ENCODE measurements at places on chromosomes 12 and 14.

DNA sequence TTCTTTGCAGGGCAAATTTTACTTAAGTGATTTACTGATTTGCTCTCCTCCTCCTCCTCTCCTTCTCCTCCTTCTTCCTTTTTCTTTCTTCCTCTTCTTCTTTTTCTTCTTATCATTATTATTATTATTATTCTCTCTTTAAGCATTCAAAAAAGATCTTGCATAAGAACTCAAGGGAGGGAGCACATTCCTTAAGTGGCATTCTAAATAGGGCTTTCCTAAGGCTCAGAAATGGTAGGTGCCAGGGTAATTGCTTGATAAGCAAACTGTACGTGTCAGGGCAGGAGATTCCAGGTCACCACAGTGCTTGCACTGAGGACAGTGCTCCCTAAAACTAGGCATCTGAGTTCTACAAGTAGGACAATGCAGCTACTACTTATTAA lies 92.4 kb downstream of the SPTSSA start:
- no peak for DNase-seq

GRCh38 chr14:80055667-80056496 lies 155.4 kb downstream of the DIO2 start:
- DNase-seq, result no peak

- DNase-seq, result no peak
Observed at GRCh38 chr12:66119870-66120241, 10.7 kb downstream of the LLPH start.

DNA sequence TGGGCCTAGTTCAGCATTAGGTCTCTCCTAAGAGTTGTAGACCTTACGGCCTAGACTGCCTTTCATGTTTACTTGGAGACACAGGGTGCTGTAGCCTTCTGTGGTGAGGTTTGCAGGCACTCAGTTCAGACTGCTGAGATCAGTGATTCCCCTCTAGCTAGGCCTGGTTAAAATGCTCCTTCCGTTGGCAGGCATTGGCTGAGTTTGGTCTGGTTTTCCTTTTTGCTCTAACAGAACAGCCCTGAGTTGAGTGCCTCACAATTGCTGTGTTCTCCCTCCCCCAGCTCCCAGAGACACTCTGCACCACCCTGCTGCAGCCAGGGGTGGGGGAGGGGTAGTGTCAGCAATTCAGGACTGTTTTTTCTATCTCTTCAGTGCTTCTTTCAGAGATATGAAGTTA lies 178.9 kb upstream of the DYRK2 start:
- no peak for DNase-seq

DNA sequence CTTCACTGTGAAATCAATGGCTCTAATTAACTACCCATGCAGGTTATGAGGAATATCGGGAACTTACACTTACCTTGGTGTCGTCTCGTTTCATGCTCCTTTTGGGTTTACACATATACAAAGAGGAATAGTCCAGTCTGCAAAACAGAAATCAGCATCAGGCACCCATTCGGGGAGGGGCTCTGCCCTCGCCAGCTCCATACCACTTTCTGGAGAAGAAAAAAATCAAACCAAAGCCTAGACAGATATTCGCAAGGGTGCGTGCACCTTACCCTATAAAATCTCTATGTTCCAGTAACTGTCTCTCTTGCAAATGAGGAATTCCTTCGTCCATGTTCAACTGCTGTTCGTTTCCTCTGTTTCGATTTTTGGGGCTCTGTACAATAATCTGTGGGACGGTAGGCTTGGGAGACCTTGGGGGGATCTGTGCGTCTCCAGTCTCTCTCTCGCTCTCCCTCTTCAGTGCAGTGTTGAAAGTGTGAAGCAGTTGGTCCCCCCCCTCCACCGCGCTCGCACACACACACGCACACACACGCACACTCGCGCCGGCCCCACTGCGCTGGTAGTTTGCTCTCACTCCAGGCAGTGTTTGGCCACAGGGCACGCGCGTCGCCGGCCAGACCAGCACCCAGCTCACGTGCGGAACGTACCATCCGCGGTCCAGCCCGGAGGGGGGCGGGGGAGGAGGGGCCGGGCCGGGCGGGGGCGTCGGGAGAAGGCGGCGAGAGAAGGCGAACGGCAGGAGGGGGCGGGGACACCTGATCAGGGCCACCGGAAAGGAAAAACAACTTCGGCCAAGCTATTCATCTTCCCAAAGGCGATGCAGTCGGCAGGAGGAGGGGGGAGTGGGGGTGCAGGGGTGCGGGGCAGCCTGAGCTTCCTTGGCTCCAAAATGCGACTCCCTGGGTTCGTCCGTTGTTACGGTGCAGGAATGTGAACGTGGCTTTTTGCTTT lies at the start of gene BHLHE41:
Gene BHLHE41 (minus strand): TSS at position 592 of the 954 bp plus-strand sequence. CDS start 258 bp downstream, at position 334.
- no peak for DNase-seq

- no peak for DNase-seq
Observed at GRCh38 chr12:47190271-47190750, 110.6 kb upstream of the AMIGO2 start.

DNA sequence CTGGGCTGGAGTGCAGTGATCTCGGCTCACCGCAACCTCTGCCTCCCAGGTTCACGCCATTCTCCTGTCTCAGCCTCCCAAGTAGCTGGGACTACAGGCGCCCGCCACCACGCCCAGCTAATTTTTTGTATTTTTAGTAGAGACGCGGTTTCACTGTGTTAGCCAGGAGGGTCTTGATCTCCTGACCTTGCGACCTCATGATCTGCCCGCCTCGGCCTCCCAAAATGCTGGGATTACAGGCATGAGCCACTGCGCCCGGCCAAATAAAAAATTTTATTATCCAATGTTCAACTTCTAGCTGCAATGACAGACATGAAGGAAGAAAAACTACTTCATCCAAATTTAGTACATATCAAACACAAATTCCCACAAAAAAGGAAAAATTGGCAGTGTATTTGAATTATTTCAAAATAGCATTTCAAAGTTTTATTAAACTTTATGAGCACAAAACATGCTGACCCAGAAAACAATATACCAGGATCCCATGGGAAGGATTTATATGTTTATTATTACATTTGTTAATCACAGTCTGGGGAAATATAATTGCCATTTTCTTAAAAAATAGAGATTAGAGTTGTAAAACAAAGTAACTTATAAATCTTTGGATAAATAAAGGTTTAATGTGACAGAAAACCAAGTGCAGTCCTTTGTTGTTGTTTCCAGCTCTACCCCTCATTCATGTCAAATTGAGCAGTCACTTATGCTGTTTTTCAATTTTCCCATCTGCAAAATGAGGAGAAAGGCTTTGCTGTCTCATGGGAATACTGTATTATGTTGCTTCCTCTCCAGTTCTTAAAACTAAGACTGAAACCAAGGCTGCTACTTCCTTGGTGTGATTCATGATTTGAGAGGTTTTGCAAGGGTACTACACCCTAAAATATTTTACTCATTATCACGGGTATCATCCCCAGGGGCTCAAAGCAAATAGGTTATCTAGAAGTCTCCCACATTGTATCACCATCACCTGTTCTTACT lies 155.2 kb upstream of the AVPR1A start:
- no peak for DNase-seq

- no peak for DNase-seq
Observed at GRCh38 chr14:102492531-102492910, 17.1 kb downstream of the ANKRD9 start.

- DNase-seq, result no peak
Observed at GRCh38 chr12:120468325-120468820, 1.2 kb downstream of the SRSF9 start.

GRCh38 chr12:59010118-59010517 lies 89.8 kb upstream of the LRIG3 start:
- no peak for DNase-seq

GRCh38 chr14:104101651-104102281 lies 16.3 kb downstream of the ASPG start:
- no peak for DNase-seq

DNA sequence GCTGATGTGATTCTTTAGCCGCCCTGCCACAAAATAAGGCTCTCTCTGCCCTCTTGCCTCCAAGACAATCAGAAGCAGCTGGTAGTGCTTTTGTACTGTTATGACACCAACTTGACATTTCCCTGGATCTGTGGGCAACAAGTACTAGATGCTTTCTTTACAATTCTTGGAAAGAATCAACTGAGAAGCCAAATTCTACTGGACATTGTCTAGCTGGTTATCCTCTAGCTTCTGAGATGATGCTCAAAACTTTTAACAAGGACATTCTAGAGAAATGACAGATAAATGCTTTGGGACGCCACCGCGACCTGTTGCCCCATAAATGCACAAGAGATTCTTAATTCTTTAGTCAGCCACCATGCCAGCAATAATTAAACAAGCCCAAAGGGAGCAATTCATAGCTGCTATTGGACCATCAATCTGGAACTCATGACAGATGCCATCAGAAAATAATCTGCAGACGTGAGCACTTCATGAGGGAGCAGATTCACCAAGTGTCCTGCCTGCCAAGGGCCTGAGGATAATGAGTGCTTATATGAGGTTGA lies 22.8 kb downstream of the FMNL3 start:
- DNase-seq, result no peak

DNA sequence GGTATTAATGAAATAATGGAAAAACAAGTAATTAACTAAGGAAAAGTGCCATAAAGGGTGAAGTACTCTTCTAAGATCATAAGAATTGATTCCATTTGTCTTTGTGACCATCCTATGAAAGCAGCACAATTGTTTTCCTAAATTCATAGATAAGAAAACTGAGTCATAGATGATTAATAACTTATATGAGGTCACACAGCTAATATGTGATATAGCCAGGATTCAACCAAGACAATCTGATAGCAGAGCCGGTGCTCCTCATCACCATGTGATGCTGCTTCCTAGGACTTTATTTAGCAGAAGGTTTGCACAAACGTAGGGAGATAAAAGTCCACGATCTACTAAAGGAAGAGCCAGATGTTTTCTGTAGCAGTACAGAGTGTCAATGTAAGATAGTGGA lies 181.5 kb upstream of the SYT1 start:
- no peak for DNase-seq

GRCh38 chr14:92670643-92671366 lies 77.6 kb downstream of the LGMN start:
- no peak for DNase-seq

GRCh38 chr12:25713264-25713663 lies 160.2 kb upstream of the LMNTD1 start:
- DNase-seq, result no peak

GRCh38 chr14:72104011-72104613 lies 171.9 kb downstream of the RGS6 start:
- no peak for DNase-seq

GRCh38 chr12:117844114-117844830 lies 124.5 kb downstream of the KSR2 start:
- no peak for DNase-seq

Measured in stimulated activated CD8-positive, alpha-beta memory T cell treated with anti-CD3 and anti-CD28 coated beads, Interleukin-2, amount 100 ng/mL, for 1 hour (primary cell).